ENCODE measurements at places on chromosomes 16 and 17.

DNA sequence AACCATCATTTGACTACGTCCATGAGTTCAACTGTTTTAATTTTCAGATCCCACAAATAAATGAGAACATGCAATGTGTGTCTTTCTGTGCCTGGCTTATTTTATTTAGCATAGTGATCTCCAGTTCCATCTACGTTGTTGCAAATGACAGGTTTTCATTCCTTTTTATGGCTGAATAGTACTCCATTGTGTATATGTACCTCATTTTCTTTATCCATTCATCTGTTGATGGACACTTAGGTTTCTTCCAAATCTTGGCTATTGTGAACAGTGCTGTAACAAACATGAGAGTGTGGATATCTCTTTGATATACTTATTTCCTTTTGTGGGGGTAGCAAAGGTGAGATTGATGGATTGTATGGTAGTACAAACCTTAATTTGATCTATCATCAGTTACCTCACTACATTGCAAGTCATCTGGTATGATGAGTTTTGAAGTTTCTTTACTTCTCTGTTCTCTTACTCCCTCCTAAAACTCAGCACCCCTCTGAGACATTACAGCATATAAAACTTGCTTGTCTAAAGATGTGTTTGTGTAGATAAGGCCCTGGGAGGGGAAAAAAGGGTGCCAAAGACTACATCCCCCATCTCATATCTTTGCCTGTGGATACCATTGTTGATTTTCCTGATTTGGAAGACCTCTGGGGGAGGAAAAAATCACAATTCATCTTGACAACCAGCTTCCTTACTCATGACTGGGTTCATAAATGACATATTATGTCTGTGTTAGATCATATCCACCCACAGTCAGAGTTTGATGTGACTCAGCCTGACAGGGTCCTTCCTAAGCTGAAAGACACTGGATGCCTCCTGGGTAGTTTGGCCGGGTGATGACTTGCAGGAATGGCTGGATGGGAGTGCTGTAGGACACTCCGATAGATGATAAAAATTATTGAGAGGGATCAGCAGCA is 47.6 kb downstream of the ABCA9 start:
- no peak for DNase-seq

DNA sequence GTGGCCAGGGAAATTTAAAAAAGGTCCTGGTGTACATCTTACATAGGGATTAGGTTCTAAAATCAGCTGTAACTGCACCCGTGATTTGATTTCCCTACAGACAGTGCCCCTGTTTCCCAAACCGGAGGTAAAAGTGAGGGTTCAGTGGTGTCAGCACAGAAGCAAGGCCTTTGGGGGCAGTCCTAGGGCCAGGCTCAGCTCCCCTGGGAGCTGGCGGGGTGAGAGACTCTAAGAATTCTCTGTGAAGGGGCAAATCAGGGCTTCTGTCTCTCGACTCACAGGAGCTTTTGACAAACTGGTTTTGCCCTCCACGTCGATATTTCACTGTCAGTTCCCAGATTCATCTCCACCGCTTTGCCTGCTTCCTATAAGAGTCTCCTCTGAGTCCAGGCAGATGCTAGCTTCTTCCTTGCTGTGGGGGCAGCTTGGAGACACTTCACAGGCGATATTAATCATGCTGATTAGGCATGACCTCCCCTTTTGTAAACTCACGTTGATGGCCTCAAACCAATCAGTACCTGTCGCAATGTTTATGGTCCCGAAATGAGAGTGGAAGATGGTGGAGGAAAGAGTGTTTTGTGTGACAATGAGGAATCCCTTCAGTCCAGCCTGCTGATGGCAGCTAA is 234.2 kb upstream of the TOX3 start:
- DNase-seq, result no peak

GRCh38 chr17:2336215-2336851 is at the start of gene TSR1:
TSR1 (minus strand) TSS chr17:2336457; CDS start chr17:2336427, 30 bp downstream.
- peak; percentile 95 for DNase-seq

DNA sequence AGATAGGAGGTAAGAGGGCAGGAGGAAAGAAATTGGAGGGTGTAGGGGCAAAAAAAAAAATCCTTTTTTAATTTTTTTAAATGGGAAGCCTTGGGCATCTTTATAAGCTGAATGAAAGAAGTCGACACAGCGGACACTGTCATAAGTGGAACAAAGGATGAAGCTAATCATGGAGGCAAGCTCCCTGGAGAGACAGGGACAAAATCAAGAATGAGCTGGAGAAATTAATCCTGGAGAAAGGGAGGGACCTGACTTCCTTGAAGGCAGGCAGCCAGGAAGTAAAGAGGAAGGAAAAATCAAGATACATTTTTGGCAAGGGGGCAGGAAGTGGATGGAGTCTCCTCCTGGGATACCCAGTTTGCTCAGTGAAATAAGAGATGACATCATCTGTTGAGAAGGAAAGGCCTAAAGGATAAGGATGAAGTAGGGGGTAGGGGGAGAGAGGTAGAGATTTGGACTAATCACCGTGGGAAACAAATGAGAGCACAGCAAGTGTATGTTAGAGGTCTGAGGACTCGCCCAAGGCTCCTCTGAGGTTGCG is 179.3 kb downstream of the SLC39A11 start:
- DNase-seq, result no peak

GRCh38 chr17:82486231-82487094 is 27.9 kb downstream of the NARF start:
- no peak for DNase-seq

- DNase-seq, result no peak
Measured at GRCh38 chr17:64920419-64921172, 1.3 kb upstream of the LRRC37A3 start.

DNA sequence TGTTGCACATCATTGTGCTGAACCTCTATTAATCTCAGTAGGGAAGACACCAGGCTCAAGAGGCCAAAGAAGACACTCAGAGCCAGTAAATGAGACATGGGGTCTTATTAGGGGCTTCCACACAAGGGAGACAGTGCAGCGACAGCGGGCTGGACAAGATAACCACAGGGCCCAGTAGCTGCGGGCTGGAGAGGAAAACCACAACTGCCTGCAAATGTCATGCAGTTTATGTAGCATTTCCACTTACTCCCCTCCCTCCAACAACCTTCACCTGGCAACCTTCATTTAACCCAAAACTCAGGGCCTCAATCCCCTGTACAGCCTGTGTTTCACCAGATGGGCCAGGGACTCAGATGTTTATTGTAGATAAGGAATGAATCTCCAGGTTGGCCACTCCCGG is 185.6 kb downstream of the UTP18 start:
- no peak for DNase-seq

- DNase-seq, result no peak
Measured at GRCh38 chr16:58301052-58301451, 6.2 kb upstream of the PRSS54 start.

GRCh38 chr16:56684256-56684925 is 2.1 kb downstream of the MT1X start:
- no peak for DNase-seq

DNA sequence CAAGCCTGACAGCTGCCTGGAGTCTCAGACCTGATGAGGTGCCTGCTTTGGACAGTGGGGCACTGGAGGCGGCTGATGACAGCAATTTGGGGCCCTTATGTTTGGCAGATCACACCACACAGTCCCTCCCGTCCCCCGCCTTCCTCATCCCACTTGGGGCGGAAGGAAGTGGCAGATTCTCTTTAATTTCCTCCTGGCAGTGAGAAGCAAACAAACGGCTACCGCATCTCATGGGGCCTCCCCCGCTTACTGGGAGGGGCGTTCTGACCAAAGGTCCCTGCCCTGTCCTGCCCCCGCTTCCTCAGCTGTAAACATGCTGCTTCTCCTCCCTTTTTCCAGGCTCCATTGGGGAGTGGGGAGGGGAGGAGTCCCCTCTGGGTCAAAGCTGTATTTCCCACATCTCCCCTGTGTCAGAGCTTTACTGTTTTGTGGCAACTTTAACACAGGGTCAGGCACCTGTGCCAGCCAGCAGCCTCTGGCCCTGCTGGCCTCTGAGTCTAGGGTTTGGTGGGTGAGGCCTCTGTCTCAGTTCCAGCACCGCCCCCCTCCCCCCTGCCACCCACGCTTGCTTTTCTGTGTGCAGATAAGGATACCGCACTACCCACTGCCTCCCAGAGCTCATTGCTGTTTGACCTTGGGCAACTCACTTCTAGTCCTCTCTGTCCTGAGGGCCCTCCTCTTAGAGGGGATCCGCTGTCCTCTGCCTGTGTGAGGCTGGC is 5.4 kb upstream of the NFATC3 start:
- DNase-seq, result no peak

- no peak for DNase-seq
Measured at GRCh38 chr16:48334325-48334724, 50.9 kb downstream of the SIAH1 start.

- DNase-seq, result no peak
Measured at GRCh38 chr16:89097392-89097772, 3.7 kb downstream of the ACSF3 start.

GRCh38 chr17:51475730-51476129 is 215.4 kb downstream of the UTP18 start:
- DNase-seq, result no peak

GRCh38 chr16:25092441-25092840 is 19.1 kb upstream of the LCMT1 start:
- DNase-seq, result no peak

- DNase-seq, result no peak
Measured at GRCh38 chr16:28259091-28259780, 33.1 kb upstream of the SBK1 start.

DNA sequence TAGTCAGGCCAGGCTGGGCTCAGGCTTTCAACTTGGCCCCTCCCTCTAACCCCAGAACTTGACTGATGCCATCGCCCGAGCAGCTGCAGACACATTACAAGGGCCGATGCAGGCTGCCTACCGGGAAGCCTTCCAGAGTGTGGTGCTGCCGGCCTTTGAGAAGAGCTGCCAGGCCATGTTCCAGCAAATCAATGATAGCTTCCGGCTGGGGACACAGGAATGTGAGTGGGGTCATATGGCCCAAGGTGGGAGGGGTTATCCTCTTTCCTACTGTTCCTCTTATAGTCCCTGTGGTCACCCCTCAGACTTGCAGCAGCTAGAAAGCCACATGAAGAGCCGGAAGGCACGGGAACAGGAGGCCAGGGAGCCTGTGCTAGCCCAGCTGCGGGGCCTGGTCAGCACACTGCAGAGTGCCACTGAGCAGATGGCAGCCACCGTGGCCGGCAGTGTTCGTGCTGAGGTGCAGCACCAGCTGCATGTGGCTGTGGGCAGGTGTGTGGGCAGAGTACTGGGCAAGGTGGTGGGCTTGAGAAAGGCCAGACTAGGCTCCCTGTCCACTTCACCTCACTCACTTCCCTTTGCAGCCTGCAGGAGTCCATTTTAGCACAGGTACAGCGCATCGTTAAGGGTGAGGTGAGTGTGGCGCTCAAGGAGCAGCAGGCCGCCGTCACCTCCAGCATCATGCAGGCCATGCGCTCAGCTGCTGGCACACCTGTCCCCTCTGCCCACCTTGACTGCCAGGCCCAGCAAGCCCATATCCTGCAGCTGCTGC is 2.1 kb upstream of the NRN1L start:
- DNase-seq, result no peak

DNA sequence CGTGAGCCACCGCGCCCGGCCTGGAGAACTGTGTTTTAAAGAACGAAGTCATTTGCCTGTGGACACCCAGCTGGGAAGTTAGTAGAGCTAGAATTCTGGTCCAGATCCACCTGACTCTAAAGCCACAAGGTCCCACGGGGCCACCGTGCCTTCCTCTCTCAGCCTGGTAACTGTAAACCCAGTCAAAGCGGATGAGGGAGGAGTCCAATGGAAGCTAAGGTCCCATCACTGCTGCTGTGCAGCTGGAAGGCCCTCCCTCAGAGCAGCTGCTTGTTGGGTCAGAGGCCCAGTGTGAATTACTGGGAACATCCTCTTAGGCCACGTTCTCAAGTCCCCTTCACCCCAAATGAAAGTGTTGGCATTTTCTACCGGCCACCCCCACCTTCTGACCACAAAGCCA is 48.8 kb upstream of the CACNG5 start:
- DNase-seq, result no peak

- DNase-seq, result no peak
Measured at GRCh38 chr17:72555052-72555451, 434.2 kb downstream of the SOX9 start.

DNA sequence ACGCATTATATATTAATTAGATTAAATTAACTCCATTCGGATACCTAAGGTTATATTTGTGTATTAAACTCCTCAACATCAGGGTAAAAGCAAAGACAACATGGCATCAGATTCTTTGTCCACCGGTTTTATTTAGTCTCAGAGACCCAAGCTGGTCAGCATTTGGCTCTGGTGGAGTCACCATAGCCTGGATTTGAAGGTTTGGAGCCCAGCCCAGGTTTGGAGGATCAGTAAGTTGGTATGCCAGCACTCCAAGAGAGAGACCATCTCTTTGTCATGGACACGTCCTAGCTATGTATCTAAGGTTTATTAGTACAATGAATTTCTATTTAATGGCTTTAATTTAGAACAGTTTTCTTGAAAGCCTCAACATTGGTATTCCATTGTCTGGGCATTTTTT is 328.4 kb upstream of the RBFOX1 start:
- DNase-seq, result no peak

DNA sequence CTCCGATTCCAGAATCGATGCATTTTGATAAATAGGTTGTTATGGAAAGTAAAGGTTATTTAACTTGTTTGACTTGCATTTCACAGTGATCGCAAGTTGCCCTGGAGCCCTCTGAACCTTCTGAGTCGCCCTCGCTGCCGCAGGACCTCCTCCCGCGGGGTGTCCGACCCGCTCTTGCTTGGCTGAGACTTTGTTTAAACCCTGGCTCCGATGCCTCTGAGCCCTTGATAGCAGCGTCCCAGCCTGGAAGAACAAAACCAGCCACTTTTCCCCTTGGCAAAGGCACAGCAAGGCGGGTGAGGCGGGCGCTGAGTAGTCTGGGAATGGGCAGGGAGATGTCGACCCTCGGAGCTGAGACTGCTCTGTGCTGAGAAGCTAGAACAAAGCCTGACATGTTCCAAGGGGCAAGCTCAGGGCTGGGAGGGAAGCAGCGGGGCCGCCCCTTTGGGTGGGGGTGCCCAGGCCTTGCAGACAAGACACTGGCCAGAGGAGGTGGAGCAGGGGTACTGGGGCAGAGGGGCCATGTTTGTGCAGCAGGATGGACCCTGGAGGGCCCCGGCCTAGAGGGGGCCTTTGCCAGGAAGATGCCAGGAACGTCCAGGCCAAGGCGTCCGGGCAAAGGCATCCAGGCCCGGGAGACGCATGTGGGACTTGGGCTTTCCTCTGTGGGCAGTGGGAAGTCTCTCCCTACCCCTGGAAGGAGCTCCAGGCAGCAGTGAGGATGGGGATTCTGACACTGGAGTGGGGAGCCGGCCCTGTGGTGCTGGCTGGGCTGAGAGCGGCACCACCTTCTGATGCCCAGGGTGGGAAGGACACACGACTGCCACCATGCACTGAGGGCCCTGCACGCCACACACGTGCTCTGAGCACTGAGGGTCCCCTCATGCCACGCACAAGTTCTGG is 30.3 kb upstream of the CDH15 start:
- DNase-seq, result peak; percentile 10

GRCh38 chr17:30341703-30342249 is 7.9 kb upstream of the TMIGD1 start:
- DNase-seq, result no peak

DNA sequence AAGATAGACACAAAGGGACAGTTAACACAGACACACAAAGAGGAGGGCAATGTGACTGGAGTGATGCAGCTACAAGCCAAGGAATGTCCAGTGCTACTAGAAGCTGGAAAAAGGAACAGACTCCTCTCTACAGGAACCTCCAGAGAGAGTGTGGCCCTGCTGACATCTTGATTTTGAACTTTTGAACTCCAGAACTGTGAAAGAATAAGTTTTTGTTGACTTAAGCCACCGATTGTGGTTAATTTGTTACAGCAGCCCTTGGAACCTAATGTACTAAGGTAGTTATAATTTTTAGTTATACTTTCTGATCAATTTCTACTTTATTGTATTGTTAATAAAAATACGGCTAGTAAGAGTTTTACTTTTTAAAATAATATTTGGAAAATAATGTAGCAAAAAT is 129.1 kb downstream of the MYO1D start:
- DNase-seq, result no peak

All from glutamatergic neuron (in vitro differentiated cells).